Tibial nerve (tissue), 4 donors: ENCODE measurements at places on chromosomes 4 and X. TPM values are rescaled to one million over a fixed set of nuclear protein-coding genes. Genes with fewer than 3 reads are reported as not detected.

The HERC5 gene
- 9.2 TPM for total RNA-seq

The ATP10D gene
- 21.3 TPM for total RNA-seq

The LEF1 gene
- 8.1 TPM for total RNA-seq

GRCh38 chr4:143356493-143356892 is 19.8 kb downstream of the GAB1 start:
- no peak for DNase-seq

GRCh38 chrX:19775830-19776485 is 111.4 kb downstream of the SH3KBP1 start:
- no peak for DNase-seq

- DNase-seq, result no peak
These were observed 277.1 kb upstream of the TENM3 start for GRCh38 chr4:181966104-181966551.

DNA sequence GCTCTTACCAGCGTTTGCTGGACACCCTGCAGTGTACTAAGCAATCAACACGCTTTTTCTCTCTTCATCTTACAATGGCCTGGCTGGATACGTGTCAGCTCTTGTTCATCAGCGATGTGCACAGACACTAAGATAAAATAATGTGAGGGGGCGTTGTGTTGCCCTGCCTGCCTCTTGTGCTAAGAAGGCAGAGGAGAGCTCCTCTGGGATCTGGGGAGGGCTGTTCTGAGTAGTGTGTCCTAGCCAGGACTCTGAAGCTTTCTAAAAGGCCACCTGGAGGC is 49.7 kb downstream of the NELFA start:
- no peak for DNase-seq

DNA sequence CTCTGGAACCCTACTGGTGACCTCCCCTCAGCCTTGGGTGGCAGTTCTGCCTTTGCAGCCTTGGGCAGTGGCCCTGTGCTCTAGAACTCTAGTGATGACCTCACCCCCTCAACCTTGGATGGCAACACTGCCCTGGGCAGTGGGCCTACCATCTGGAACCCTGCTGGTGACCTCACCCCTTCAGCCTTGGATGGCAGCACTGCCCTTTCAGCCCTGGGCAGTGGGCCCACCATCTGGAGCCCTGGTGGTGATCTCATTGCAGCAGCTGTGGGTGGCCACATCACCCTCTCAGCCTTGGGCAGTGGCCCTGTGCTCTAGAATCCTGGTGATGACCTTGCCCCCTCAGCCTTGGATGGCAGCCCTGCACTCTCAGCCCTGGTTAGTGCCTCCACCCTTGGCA is 129.3 kb downstream of the RBMX2 start:
- DNase-seq, result no peak

- DNase-seq, result no peak
These were observed 1026.9 kb upstream of the SLIT2 start for GRCh38 chr4:19224820-19225219.
